ENCODE measurements at places on chromosomes 3 and 15. TPM values are rescaled to one million over a fixed set of nuclear protein-coding genes. Genes with fewer than 3 reads are reported as not detected.

The FETUB gene
- total RNA-seq = not detected

The CSTA gene
- total RNA-seq = 0.65 TPM

The ANKRD63 gene
- not detected for total RNA-seq

The LHFPL4 gene
- under 0.01 TPM for total RNA-seq

The MGA gene
- total RNA-seq = 46.3 TPM

The SLC24A5 gene
- not detected for total RNA-seq

Measured in articular chondrocyte of knee joint (primary cell).